ENCODE measurements at places on chromosomes 13 and 19.

DNA sequence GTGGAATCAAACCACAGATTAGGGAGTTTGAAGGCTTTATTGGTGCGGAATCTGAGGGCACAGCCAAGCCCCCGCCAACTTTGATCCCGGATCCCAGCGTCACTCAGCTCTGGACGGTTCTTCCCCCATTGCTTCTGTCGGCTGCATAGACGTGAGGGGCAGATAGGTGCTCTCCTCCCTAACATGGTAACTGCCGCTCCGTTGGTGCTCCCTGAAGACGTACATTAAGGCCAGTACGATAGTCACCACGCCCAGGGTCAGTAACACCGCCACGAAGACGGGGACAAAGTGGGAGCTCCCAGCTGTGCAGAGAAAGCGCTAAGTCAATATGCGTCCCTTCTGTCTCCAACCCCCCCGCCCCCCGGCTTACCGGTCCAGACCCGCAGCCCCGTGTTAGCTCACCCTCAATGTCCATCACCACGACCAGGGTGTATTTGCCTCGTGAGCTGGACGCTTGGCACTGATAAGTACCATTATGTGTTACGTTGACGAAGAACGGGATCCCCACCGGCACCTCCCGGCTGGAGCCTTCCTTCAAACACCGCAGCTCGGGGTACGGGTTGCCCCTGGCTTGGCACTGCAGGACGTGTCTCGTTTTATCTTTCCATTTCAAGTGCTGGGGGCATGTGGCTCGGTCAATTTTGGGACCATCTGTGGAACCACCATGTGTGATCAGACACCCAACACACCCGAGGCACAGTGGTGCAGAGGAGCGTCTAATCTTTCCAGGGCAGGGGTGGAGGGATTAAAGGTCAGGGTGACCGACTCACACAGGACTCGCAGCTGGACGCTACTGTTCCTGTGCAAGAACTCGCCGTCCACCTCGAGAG, 644 bp upstream of the RAVER1 start:
- DNase-seq, result no peak

DNA sequence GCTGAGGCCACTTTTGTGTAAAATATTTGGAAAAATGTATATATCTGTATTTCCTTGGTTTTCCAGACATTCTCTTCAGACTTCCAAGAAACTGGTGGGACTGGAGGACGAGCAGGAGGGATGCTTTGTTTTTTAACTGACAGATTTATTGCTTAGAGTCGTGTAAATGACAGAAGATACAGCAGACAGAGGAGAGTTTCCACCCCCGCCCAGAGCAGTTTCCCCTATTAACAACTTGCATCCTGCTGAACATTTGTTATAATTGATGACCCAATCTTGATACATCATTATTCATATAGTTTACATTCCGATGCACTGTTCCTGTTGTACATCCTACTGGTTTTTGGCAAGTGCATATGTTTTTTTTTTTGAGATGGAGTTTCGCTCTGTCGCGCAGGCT, 7.1 kb upstream of the DOCK6 start:
- DNase-seq, result no peak

- DNase-seq, result no peak
Observed at GRCh38 chr19:6229951-6230712, 49.6 kb downstream of the MLLT1 start.

DNA sequence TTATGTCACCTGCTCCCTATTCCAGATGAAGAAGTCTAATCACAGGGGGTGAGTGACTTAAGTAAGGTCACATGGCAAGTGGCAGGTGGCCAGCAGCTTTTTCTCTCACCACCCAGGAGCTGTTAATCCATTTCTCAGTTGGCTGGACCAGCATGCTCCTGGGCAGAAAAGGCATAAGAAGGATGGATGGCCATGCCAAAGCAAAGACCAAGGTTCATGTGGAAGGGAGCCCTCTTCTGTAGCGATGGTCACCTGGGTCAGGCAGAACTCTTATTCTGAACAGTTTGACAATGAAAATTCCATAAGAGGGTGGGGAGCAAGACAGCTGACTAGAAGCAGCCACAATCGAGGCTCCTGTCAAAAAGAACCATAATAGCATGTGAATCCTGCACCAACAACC, 538.1 kb downstream of the SUCLA2 start:
- DNase-seq, result no peak

GRCh38 chr19:38564981-38565690, 52.6 kb downstream of the MAP4K1 start:
- DNase-seq, result peak; percentile 8

GRCh38 chr13:94087100-94087499, 392.4 kb downstream of the DCT start:
- DNase-seq, result no peak

DNA sequence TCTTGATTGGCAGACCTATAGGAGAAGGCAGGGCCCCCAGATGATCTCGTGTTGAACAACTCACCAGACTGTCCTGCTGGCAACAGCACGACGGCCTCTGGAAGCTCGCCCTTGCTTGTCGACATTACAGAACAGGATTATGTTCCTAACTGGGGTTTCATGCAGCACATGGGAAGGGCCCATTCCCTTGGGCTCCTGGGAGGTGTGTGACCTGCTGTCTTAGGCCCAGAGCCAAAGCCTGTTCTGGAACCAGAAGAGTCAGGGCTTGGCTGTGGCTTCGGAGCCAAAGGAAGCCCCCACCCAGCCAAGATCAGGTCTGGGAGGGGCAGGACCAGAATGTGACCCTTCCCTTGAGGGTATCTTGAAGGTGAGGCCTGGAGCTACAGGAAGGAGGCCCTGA, 36.9 kb downstream of the RGCC start:
- no peak for DNase-seq

GRCh38 chr19:50492303-50493052, 15.8 kb upstream of the GARIN5A start:
- no peak for DNase-seq

DNA sequence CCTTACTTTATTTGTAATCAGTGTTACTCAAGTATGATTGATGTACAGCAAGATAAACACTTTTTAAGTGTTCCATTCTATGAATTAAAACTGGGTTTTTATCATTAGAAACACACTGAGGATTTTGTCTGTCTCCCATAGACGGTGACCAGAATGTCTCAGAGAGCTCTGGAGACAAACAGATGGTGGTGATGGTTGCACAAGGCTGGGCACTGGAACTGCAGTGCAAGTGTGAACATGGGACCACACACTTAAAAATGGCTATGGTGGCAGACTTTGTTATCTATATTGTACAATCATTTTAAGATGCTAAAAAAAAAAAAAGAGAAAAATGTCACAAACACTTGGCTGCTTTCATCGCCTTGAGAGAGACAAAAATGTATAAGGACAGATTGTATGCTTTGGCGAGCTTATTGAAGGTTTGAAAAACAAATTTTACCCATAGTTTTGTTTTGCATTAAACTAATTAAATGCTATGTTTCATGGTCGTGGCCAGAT, 273.0 kb downstream of the SHISA2 start:
- no peak for DNase-seq

DNA sequence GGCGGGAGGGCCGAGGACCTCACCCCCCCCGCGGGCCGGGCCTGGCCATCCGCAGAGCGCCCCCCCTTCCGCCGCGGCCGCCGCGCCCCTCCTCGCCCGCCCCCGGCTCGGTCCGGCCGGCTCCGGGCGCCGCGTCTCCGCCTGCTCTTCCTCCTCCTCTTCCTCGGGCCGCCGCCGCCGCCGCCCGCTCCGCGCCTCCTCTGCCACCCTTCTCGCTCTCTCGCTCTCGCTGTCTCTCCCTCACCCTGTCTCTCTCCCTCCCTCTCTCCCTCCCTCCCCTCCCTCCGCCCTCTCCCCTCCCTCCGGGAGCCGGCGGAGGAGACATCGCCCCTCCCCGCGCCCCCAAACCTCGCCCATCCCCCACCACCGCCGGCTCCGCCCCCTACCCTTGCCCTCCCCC, at the start of gene SHANK1:
SHANK1 (minus strand) TSS at position 237 of the 400 bp plus-strand sequence. CDS start 2,883 bp downstream, outside the sequence.
- DNase-seq, result no peak

All from DMS79 treated with DMSO at 0.1 percent for 48 hours (cell line).